ENCODE measurements at places on chromosomes 4 and X. TPM values are rescaled to one million over a fixed set of nuclear protein-coding genes. Genes with fewer than 3 reads are reported as not detected.
A peak's percentile ranks its signal among the peaks of the same experiment; 100 is the strongest.

The BRS3 gene
- total RNA-seq: not detected

The TMEM31 gene
- not detected for total RNA-seq

The CXorf49 gene
- total RNA-seq: not detected

The GSX2 gene
- not detected for total RNA-seq

The RAB9A gene
- total RNA-seq: 15.0 TPM

The PLK4 gene
- total RNA-seq: 6.6 TPM

The HNRNPDL gene
- total RNA-seq: 189 TPM

The SRPX2 gene
- 50.6 TPM for total RNA-seq

The SSX1 gene
- not detected for total RNA-seq

GRCh38 chrX:100216083-100216482 is 194.0 kb downstream of the PCDH19 start:
- no peaks in the 10 kb centered on the region for H3K36me3 ChIP-seq
- no peak overlapping the region for H3K27ac ChIP-seq
- H3K4me3 ChIP-seq: no peak overlapping the region
- no peaks in the 10 kb centered on the region for H3K27me3 ChIP-seq
- no peaks in the 10 kb centered on the region for H3K4me1 ChIP-seq

- H3K4me1 ChIP-seq: no peaks in the 10 kb centered on the region
- H3K4me3 ChIP-seq: no peak overlapping the region
- no peak for DNase-seq
- no peak overlapping the region for H3K27ac ChIP-seq
- no peaks in the 10 kb centered on the region for H3K27me3 ChIP-seq
These were observed 50.3 kb downstream of the NSUN7 start for GRCh38 chr4:40800064-40800463.

DNA sequence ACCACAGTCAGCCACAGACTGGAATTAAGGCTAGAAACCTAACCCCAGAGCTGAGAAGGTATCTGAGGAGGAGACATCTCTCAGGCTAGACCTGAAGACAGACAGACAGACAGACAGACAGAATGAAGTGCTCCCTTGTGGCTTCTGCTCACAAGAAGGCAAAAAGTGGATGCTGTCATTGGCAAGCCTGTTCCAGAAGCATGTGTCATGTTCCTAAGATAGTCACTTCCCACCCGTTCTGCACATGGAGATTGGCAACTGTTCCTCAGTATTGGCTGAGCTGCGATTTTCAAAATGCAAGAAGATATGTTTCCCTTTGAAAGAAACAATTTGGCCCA is 166.4 kb downstream of the NSUN7 start:
- no peaks in the 10 kb centered on the region for H3K36me3 ChIP-seq
- H3K4me3 ChIP-seq: no peak overlapping the region
- H3K27me3 ChIP-seq: no peaks in the 10 kb centered on the region
- H3K27ac ChIP-seq: no peak overlapping the region
- H3K4me1 ChIP-seq: peaks cover 21% of the 10 kb centered on the region

- no peak overlapping the region for H3K27ac ChIP-seq
- no peak for DNase-seq
- H3K4me1 ChIP-seq: no peaks in the 10 kb centered on the region
- no peak overlapping the region for H3K4me3 ChIP-seq
- no peaks in the 10 kb centered on the region for H3K27me3 ChIP-seq
- no peaks in the 10 kb centered on the region for H3K36me3 ChIP-seq
These were observed 2078.4 kb upstream of the TENM3 start for GRCh38 chr4:180164799-180165198.

- no peak for DNase-seq
- H3K27ac ChIP-seq: peak overlapping the region; percentile 45
- H3K27me3 ChIP-seq: no peaks in the 10 kb centered on the region
- peaks cover 14% of the 10 kb centered on the region for H3K36me3 ChIP-seq
These were observed 67.4 kb downstream of the STX18 start for GRCh38 chr4:4474476-4474875.

DNA sequence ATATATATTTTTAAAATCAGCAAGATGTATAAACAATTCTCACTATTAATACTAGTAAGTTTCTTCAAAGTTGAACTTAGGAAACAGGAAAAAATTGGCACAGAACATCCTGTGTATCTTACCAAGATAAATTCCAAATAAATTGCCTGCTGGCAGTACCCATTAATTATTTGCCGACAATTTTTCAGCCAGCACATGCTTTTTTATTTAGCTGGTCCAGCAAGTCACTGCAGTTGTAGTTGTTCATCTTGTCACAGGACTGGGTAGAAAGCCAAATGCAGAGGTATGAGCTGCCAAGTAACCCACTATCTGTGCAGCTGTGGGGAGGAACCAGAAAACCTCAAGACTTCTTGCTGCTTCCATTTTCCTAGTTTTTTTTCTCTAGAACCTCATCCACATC is 113.4 kb downstream of the PACRGL start:
- no peak overlapping the region for H3K27ac ChIP-seq
- H3K4me3 ChIP-seq: no peak overlapping the region
- H3K36me3 ChIP-seq: no peaks in the 10 kb centered on the region
- no peaks in the 10 kb centered on the region for H3K27me3 ChIP-seq
- DNase-seq: no peak

DNA sequence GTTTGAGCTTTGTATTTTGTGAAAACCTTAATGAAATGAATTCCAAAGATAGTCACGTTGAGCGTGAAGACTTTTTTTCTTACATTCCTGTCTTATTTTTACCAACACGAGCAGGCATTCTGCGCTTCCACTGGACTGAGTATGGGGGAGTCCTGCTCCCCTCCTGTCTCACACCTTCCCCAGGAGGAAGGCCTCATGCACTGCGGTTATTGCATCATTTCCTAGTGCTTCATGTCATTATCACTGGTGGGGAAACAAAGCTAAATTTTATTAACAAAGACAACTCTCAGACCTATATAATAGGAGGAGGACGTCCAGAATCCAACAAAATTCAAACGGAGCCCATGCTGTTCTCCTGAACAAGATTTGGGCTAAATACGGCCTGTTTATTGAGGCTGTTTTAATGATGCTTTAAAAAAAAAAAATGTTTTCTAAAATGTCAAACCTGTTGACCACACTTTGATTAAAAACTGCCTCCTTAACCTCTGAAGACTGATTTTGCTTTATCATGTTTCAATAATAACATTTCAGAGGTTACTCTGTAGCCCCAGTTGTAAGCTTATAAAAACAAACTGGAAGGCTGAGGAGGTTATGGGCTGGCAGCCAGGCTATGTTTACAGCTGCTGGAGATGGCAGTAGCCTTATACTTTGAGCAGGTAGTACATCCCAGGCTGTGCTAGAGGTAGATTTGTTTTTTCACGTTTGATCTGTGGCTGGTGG is 118.0 kb downstream of the SOWAHB start:
- no peaks in the 10 kb centered on the region for H3K4me1 ChIP-seq
- no peak for DNase-seq
- H3K27ac ChIP-seq: no peak overlapping the region
- no peaks in the 10 kb centered on the region for H3K27me3 ChIP-seq
- no peaks in the 10 kb centered on the region for H3K36me3 ChIP-seq
- H3K4me3 ChIP-seq: no peak overlapping the region

DNA sequence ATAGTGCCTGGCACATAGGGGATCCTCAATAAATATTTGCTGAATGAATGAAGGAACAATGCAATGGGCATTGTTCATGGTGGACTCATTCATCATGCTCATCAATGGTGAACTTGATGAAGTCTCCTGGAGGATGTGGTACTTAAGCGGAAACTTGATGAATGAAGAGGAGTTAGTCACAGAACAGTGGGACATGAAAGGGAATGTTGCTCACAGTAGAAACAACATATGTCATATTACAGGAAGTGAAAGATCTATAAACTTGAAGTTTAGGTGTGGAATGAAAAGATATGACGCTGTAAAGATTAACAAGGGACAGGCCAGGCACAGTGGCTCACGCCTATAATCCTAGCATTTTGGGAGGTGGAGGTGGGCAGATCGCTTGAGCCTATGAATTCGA is 224.1 kb downstream of the PPP3CA start:
- H3K4me3 ChIP-seq: no peak overlapping the region
- peaks cover 29% of the 10 kb centered on the region for H3K4me1 ChIP-seq
- H3K27me3 ChIP-seq: no peaks in the 10 kb centered on the region
- no peak overlapping the region for H3K27ac ChIP-seq

GRCh38 chrX:51006064-51006463 is 95.5 kb downstream of the BMP15 start:
- H3K4me3 ChIP-seq: no peak overlapping the region
- no peaks in the 10 kb centered on the region for H3K27me3 ChIP-seq
- H3K4me1 ChIP-seq: no peaks in the 10 kb centered on the region
- no peak for DNase-seq

- no peaks in the 10 kb centered on the region for H3K4me1 ChIP-seq
- no peaks in the 10 kb centered on the region for H3K36me3 ChIP-seq
- no peak for DNase-seq
- no peaks in the 10 kb centered on the region for H3K27me3 ChIP-seq
- H3K27ac ChIP-seq: no peak overlapping the region
These were observed 228.0 kb downstream of the RASL11B start for GRCh38 chr4:53089936-53090729.

DNA sequence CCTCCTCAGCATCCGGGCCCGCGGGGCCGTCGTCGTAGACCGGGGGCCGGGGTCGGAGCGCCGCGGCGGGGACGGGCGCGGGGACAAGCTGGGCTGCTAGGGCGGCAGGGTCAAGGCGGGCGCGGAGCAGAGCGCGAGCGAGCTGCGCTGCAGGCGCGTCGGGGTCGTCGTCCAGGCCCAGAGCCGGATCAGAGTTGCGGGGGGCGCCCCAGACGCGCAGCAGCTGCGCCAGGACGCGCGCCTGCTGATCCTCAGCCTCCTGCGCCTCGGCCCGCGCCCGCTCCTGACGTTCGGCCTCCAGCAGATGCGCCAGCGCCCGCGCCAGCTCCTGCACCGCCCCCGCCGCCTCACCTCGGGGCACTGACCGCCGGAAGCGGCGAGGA is 3.5 kb downstream of the PCSK1N start:
- no peak overlapping the region for H3K27ac ChIP-seq
- no peak overlapping the region for H3K4me3 ChIP-seq
- no peak for DNase-seq
- H3K36me3 ChIP-seq: no peaks in the 10 kb centered on the region
- H3K4me1 ChIP-seq: no peaks in the 10 kb centered on the region
- H3K27me3 ChIP-seq: no peaks in the 10 kb centered on the region

DNA sequence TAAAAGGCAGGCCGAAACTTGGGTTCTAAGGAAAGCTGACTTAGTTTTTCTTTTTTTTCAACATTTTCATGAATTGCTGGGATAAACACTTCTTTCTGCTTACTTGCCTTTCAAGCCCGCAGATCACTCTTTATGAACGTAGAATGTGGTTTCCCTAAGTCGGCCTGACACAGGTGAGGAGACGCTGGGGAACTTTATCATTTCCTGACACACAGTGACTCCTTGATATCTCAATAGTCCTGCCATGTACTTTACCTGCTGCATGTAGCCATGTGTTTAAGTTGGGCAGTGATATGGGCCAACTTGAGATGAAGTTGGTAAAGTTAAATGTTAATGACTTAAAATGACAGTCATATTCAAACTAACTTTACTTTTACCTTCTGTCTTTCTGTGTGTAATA is 26.6 kb upstream of the SNCA start:
- H3K4me1 ChIP-seq: no peaks in the 10 kb centered on the region
- DNase-seq: no peak
- no peaks in the 10 kb centered on the region for H3K36me3 ChIP-seq
- no peak overlapping the region for H3K27ac ChIP-seq

- no peaks in the 10 kb centered on the region for H3K4me1 ChIP-seq
- no peaks in the 10 kb centered on the region for H3K36me3 ChIP-seq
- H3K27ac ChIP-seq: no peak overlapping the region
- no peak overlapping the region for H3K4me3 ChIP-seq
- H3K27me3 ChIP-seq: no peaks in the 10 kb centered on the region
These were observed 78.5 kb downstream of the SCLT1 start for GRCh38 chr4:129014566-129015509.

- no peak overlapping the region for H3K27ac ChIP-seq
- DNase-seq: no peak
- no peaks in the 10 kb centered on the region for H3K36me3 ChIP-seq
These were observed 109.8 kb upstream of the TRIM2 start for GRCh38 chr4:153094435-153094834.

- H3K4me1 ChIP-seq: no peaks in the 10 kb centered on the region
- no peak overlapping the region for H3K4me3 ChIP-seq
- no peaks in the 10 kb centered on the region for H3K36me3 ChIP-seq
- DNase-seq: no peak
- no peaks in the 10 kb centered on the region for H3K27me3 ChIP-seq
These were observed 57.0 kb downstream of the TRIML1 start for GRCh38 chr4:188196134-188196735.

- no peaks in the 10 kb centered on the region for H3K36me3 ChIP-seq
- no peak overlapping the region for H3K27ac ChIP-seq
- no peak for DNase-seq
These were observed 9.7 kb downstream of the TMPRSS11F start for GRCh38 chr4:68119921-68120320.

DNA sequence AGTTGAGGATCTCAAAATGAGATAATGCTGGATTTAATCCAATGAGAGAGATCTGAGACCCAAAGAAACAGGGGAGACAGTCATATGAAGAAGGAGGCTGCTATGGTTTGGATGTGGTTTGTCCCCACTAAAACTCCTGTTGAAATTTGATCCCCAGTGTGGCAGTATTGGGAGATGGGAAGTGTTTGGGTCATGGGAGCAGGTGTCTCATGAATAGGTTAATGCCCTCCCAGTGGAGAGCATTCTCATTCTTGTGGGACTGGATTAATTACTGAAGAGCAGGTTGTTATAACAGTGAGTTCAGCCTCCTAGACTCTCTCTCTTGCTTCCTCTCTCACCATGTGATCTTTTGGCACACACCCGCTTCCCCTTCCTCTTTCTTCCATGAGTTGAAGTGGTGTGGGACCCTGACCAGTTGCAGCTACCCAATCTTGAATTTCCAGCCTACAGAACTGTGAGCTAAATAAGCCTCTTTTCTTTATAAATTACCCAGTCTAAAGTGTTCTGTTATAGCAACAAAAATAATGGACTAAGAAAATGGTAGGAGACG is 70.3 kb downstream of the PPEF2 start:
- H3K4me3 ChIP-seq: no peak overlapping the region
- no peaks in the 10 kb centered on the region for H3K36me3 ChIP-seq
- no peaks in the 10 kb centered on the region for H3K4me1 ChIP-seq
- no peaks in the 10 kb centered on the region for H3K27me3 ChIP-seq
- DNase-seq: no peak
- H3K27ac ChIP-seq: no peak overlapping the region

- DNase-seq: no peak
- H3K27ac ChIP-seq: no peak overlapping the region
- H3K4me3 ChIP-seq: no peak overlapping the region
- H3K27me3 ChIP-seq: no peaks in the 10 kb centered on the region
- peaks cover 40% of the 10 kb centered on the region for H3K4me1 ChIP-seq
- no peaks in the 10 kb centered on the region for H3K36me3 ChIP-seq
These were observed 42.1 kb downstream of the WDFY3 start for GRCh38 chr4:84924434-84924833.

- no peaks in the 10 kb centered on the region for H3K27me3 ChIP-seq
- no peaks in the 10 kb centered on the region for H3K4me1 ChIP-seq
- no peaks in the 10 kb centered on the region for H3K36me3 ChIP-seq
- DNase-seq: no peak
These were observed 17.6 kb upstream of the WFS1 start for GRCh38 chr4:6252051-6252450.

- H3K27me3 ChIP-seq: no peaks in the 10 kb centered on the region
- H3K36me3 ChIP-seq: no peaks in the 10 kb centered on the region
- H3K27ac ChIP-seq: no peak overlapping the region
- H3K4me1 ChIP-seq: no peaks in the 10 kb centered on the region
- no peak overlapping the region for H3K4me3 ChIP-seq
These were observed 55.7 kb downstream of the GRID2 start for GRCh38 chr4:92359491-92359890.
